ENCODE measurements at places on chromosomes 12 and 14.

- DNase-seq, result no peak
Measured at GRCh38 chr14:63220526-63220925, 16.3 kb downstream of the RHOJ start.

- DNase-seq, result peak; percentile 23
Measured at GRCh38 chr14:53894456-53894855, 62.2 kb downstream of the BMP4 start.

DNA sequence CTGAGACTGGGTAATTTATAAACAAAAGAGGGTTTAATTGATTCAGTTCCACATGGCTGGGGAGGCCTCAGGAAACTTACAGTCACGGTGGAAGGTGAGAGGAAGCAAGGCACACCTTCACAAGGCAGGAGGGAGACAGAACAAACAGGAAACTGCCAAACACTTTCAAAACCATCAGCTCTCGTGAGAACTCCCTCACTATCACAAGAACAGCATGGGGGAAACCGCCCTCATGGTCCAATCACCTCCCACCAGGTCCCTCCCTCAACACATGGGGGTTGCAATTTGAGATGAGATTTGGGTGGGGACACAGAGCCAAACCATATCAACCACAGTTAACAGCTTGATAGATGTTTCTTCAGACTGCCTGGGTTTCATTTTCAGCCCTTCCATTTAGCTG, 6.2 kb upstream of the GNPNAT1 start:
- no peak for DNase-seq

DNA sequence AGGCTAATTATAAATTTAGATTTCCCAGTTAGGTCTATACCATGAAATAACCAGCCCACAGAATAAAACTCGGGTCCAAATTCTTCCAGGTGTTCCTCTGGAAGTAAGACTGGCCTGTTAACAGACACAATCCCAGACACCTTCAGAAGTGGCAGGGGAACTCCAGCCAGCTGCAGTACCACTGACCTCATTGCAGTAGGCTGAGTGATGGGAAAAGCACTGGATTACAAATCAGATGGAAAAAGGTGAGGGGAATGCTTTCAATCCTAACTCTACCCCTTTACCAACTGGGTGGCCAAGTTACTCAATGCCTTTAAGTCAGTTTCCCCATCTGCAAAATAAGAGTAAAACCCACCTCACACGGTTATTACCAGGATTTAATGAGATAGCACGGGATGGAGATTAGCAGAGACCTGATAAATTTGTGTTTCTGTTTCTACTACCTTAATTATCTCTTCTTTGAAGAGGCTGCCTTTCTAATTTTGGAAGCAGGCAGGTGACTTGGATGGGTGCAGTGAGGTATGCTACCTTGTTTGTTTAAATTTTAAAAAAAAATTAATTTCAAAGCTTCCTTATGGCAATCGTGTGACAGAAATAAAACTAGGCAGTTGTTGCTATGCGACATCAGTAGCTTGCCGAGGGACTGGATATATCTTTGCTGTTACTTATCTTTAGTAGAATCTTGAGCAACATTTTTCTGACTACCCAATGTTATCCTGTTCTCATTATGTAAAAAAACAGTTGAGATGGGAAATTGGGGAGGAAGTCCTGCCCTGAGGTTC, 167.3 kb upstream of the GRIN2B start:
- DNase-seq, result no peak

GRCh38 chr14:75098682-75099081, 28.2 kb downstream of the NEK9 start:
- DNase-seq, result no peak

GRCh38 chr14:93028724-93029076, 87.0 kb downstream of the ITPK1 start:
- no peak for DNase-seq

DNA sequence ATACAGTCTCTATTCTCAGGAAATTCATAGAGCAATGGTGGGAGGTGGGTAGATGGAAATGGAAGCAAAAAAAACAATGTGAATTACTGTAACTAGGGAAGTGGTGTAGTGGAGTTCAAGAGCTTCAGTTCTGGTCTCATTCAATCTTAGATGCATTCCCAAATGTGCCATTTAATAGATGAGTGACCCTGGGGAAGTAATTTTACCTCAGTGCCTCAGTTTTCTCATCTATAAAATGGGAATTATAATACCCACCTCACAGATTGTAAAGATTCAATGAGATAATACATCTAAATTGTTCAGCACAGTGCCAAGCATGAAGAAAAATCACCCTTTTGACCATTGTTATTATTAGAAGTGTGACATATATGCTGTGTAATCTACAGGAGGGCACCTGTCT, 173.1 kb downstream of the SLC38A4 start:
- DNase-seq, result no peak

- DNase-seq, result no peak
Measured at GRCh38 chr14:49250109-49250508, 336.1 kb downstream of the RPS29 start.

DNA sequence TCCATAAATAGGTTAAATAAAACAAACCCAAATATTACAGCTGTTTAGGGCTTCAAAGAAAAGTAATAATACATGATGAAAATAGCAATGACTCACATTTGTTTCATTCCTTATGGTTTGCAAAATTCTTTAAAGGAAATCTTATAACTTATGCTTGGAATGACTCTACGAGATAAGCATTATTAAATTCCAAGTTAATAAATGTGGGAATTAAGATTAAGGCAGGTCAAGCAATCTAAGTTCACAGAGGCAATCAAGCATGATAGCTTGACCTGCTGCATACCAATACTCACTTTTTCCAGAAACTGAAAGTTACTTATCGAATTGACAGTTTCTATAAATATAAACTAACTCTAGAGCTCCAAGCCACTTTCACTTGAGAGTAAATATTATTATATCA, 1002.9 kb upstream of the SEL1L start:
- DNase-seq, result no peak

DNA sequence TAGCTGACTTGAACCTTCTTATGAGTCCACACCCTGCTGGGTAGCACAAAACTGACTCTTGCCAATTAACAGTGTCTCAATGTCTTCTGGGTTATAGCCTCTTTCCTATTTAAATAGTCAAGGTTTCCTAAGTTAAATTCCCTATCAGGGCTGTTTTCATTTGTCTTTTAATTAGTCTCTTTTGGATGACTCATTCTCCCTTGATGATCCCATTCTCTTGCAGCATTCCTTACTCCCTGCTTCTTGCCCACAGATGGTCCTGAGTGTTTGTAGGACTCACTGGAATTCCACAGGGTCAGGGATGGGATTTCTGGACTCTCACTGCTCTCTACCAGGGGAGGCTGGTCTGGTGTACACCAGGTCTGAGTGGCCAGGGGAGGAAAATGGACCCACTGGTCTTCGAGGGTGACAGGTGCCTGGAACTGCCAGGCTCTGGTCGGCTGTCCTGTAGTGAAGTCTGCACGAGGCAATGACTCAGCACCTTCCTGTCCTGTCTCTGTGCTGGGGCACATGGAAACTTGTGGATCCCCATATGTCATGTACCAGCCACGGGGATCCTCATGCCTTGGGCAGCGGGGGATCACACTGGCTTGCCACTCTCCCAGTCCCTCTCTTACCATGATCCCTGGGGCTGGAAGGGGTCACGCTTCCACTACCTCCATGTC, 236.5 kb upstream of the PELI2 start:
- no peak for DNase-seq

- DNase-seq, result no peak
Measured at GRCh38 chr14:60722357-60723115, 1.6 kb downstream of the SIX4 start.

DNA sequence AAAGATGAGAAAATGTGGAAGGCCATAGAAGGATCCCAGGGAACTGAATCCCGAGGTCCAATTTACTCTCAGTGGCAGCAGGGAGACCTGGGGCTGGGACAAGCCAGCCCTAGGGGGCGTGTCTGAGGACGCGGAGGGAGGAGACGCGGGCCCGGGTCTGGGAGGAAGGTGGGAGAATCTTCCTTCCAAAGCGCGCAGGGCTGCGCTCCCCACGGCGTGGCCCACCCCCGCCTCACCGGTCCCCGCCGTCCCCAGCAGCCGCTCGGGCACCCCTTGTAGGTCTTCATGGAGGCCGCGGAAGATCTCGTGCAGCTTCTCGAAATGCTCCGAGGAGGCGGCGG, 323 bp downstream of the VTI1B start:
- DNase-seq, result no peak

GRCh38 chr12:18284386-18284785, 23.1 kb downstream of the PIK3C2G start:
- DNase-seq, result no peak

- DNase-seq, result peak; percentile 91
Measured at GRCh38 chr12:127559349-127560040, 707.5 kb upstream of the TMEM132C start.

DNA sequence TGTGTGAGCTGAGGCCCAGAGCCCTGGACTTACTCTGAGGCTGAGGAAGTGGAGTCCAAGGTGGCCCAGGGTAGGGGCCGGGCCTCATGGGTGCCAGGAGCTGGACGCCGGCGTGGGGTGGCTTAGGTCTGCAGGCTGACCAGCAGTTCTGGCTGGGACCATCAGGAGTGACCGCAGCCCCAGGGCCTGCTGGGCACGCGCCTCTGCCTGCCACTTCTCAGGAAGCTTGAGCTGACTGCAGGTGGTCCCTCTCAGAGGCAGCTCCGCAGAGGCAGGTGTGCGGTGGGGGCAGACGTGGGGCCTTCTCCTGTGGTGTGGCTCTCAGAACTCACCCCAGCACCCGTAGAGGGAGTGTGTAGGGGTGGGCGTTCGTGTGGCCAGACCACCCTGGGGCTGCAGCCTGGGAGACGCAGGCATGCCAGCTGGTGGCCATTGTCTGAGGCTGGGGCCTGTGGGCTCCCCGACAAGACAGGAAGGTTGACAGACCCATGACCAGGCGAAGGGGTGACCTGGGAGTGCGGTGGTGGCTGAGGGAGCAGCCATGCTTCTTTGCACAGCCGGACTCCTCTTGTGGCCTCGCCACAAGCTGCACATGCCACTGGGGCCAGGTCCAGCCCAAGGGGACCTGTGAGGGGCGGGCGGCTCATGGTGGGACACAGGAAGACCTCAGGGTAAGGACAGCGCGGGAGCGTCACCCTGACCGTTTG, 40.0 kb upstream of the TEX22 start:
- DNase-seq, result no peak

- no peak for DNase-seq
Measured at GRCh38 chr12:109711596-109712461, 1.8 kb upstream of the FAM222A start.

DNA sequence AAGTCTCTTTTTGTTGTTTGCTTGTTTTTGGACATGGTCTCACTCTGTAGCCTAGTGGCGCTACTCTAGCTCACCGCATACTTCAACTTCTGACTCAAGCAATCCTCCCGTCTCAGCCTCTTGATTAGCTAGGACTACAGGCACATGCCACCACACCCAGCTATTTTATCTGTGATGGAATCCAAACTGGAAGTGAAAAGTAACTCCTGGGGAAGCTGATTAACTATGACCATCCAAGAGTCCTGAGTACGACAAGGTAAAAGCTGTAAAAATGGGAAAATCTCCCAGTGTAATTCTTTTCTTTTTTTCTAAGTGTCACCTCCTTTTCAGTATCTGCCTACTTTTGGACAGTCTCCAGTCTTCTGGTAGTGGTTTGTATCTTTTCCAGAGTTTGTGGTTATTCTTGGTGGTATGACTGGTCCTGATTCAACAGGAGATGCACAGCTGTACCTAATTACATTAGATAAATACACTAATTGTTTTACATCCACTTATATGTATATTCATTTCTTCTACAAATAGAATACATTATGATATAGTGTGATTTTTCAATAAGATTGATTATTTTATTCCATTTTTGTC, 97.8 kb downstream of the SLC6A15 start:
- DNase-seq, result peak; percentile 27

- no peak for DNase-seq
Measured at GRCh38 chr14:51308866-51309265, 68.8 kb downstream of the TMX1 start.

- no peak for DNase-seq
Measured at GRCh38 chr14:40394634-40395340, 962.6 kb upstream of the FBXO33 start.

DNA sequence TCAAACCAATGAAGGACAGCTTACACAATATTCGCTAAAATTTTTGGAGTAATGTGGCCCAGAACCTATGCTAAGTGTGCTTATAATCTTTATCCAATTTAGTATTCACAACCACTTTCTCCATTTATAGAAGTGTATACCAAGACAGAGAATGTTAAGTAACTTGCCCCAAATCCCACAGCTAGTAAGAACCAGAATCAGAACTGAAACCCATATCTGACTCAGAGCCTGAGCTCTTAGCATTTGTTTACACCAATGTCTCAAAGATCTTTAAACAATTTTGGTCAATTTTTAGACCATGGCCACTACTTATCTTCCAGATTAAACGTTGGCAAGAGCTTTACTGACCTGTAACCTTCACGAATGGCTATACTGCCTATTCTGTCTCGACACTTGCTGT, 53.0 kb downstream of the PAPLN start:
- no peak for DNase-seq

GRCh38 chr14:71616013-71616412, 316.2 kb upstream of the RGS6 start:
- no peak for DNase-seq

DNA sequence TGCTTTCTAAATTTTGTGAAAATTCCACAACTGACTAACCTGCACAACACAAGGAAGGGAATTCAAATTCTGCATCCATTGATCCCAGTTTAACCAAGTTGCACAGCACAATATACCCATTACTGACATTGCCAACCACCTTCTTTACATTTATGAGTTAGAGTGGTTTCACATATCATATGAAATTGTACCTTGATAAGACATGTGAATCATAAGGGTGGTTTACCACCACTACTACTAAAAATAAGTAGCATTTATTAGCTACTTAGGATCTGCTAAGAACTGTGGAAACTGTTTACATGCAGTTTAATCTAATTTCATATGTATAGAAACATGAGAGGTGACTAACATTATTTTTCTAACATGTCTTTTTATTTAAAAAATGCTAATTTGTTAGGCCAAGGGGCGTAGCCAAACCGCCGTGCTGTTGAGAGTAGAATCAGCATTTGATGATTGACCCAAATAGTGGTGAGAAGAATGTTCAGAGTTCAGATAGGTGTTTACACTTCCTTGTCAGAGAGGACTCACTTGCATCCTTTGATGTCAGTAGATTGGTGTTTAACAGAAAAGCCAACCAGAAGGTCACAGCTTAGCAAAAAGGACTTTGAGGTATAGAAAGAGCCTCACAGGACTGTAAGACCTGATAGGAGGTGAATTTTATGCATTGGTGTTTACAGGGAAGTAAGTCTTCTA, 56.2 kb downstream of the LRFN5 start:
- DNase-seq, result no peak

GRCh38 chr14:58408681-58409215, 13.0 kb downstream of the TOMM20L start:
- no peak for DNase-seq

GRCh38 chr12:120352117-120352516, 16.8 kb downstream of the MSI1 start:
- no peak for DNase-seq

GRCh38 chr12:76990716-76991115, 74.7 kb downstream of the E2F7 start:
- no peak for DNase-seq

- DNase-seq, result no peak
Measured at GRCh38 chr12:27940245-27940644, 32.3 kb downstream of the PTHLH start.

- DNase-seq, result no peak
Measured at GRCh38 chr14:65352964-65353530, 59.5 kb upstream of the FUT8 start.

- no peak for DNase-seq
Measured at GRCh38 chr12:112869778-112870177, 37.0 kb upstream of the OAS1 start.

GRCh38 chr14:88154321-88154720, 149.4 kb downstream of the GPR65 start:
- no peak for DNase-seq
